ENCODE measurements at places on chromosomes 7 and 10. TPM values are rescaled to one million over a fixed set of nuclear protein-coding genes. Genes with fewer than 3 reads are reported as not detected.
A peak's percentile ranks its signal among the peaks of the same experiment; 100 is the strongest.

- DNase-seq = no peak
- H3K4me3 ChIP-seq = no peak overlapping the region
- no peaks in the 10 kb centered on the region for H3K36me3 ChIP-seq
- no peaks in the 10 kb centered on the region for H3K27me3 ChIP-seq
- H3K27ac ChIP-seq = no peak overlapping the region
Observed at GRCh38 chr10:22159180-22159579, 58.6 kb downstream of the EBLN1 start.

DNA sequence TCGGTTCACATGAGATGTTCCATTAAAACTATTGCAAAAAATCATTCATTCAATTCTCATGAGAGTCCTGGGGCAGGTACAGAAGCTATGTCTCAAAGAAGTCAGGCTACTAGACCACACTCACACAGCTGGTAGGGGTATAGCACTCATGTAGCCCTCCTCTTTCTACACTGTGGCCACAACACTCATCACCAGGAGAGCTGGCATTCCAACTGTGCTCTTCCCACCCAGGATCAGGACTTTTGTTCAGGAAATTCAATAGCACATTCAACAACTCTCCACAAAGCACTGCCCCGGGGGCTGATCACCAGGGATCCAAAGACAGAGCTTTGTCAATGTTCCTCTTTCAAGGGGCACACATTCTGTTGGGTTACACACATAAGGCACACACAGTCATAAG, 31.0 kb upstream of the C10orf90 start:
- no peaks in the 10 kb centered on the region for H3K36me3 ChIP-seq
- H3K27me3 ChIP-seq = peaks cover 20% of the 10 kb centered on the region
- no peak overlapping the region for H3K4me3 ChIP-seq
- no peak overlapping the region for H3K27ac ChIP-seq

DNA sequence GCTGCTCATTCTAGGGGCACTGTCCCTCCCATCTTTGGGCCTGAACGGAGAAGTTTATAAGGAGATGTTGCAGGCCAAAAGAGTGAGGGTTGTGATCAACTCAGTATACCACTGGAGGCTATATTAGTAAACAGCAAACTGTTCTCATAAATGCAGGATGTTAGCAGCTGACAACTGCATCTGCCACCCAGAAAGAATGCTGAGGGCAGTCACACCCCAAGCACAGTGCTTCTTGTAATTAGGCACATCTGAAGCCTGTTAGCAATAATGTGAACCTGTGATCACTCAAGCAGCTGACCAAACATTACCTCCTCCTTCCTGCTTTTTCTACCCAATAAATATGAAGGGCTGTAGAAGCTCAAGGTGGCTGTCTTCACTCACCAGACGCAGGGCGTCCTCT, 38.4 kb upstream of the ZNF138 start:
- no peak for DNase-seq
- H3K36me3 ChIP-seq = peaks cover 3% of the 10 kb centered on the region
- H3K4me3 ChIP-seq = no peak overlapping the region
- no peaks in the 10 kb centered on the region for H3K4me1 ChIP-seq

DNA sequence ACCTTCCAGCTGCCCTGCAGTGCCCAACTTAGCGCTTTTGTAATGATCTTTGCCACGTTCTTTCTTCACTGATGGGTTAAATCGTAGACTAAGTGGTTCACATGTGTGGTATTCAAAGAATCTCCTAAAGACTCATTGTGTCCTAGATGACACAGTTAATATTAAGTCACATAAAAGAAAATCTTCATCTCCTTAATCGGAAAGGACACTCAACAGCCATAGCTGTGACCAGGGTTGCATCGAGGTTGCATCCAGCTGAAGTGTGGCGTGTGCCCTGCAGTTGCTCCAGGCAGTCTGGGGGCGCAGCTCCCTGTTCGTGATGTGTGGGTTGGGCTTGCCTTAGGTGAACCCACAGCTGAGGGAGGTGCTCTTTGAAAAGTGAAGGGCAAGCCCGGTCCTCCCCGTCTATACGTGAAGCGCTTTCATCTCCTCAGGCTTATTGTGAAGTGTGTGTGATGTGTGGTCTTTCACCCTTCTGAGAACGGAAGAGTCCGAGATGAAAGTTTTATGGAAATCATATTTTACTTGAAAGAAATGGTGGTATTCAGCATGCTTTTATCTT, 122.7 kb downstream of the TRRAP start:
- H3K36me3 ChIP-seq = peaks cover 11% of the 10 kb centered on the region
- no peak overlapping the region for H3K27ac ChIP-seq
- H3K4me1 ChIP-seq = no peaks in the 10 kb centered on the region
- no peaks in the 10 kb centered on the region for H3K27me3 ChIP-seq
- DNase-seq = no peak
- H3K4me3 ChIP-seq = no peak overlapping the region

DNA sequence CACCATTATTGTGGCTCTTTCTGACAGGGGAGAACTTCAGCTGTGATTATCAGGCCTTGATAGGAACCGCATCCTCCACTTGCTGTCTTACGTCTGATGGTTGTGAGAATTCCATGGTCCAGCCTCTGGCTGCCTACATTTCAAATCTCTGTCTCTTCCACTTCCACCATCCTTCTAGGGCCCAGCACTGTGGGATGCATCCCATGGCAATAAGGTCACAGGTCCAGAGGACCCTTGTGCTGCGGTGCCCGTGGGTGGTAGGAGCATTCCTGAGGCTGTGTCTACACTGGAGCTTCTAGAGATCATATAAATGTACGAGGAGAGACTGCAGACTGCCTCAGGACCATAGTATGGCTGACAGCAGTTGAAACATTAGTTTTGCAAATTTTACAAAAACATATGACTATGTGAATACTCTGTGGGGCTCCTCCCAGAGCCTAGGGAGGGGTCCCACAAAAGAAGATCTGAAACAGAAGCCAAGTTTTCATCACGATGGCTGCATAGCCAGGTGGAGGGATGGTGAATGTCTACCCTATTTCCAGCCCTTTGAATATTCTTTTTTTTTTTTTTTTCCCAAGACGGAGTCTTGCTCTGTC, 11.8 kb downstream of the CALML3 start:
- peaks cover 15% of the 10 kb centered on the region for H3K4me1 ChIP-seq
- no peak overlapping the region for H3K27ac ChIP-seq
- no peak for DNase-seq
- peaks cover 4% of the 10 kb centered on the region for H3K27me3 ChIP-seq
- H3K36me3 ChIP-seq = no peaks in the 10 kb centered on the region

- no peak overlapping the region for H3K4me3 ChIP-seq
- H3K4me1 ChIP-seq = no peaks in the 10 kb centered on the region
- DNase-seq = no peak
- H3K27ac ChIP-seq = no peak overlapping the region
- no peaks in the 10 kb centered on the region for H3K27me3 ChIP-seq
Observed at GRCh38 chr7:15332956-15333355, 228.9 kb downstream of the AGMO start.

- no peak overlapping the region for H3K27ac ChIP-seq
- peaks cover 13% of the 10 kb centered on the region for H3K4me1 ChIP-seq
- peaks cover 10% of the 10 kb centered on the region for H3K27me3 ChIP-seq
- DNase-seq = no peak
Observed at GRCh38 chr10:90347239-90347638, 510.6 kb downstream of the HTR7 start.

DNA sequence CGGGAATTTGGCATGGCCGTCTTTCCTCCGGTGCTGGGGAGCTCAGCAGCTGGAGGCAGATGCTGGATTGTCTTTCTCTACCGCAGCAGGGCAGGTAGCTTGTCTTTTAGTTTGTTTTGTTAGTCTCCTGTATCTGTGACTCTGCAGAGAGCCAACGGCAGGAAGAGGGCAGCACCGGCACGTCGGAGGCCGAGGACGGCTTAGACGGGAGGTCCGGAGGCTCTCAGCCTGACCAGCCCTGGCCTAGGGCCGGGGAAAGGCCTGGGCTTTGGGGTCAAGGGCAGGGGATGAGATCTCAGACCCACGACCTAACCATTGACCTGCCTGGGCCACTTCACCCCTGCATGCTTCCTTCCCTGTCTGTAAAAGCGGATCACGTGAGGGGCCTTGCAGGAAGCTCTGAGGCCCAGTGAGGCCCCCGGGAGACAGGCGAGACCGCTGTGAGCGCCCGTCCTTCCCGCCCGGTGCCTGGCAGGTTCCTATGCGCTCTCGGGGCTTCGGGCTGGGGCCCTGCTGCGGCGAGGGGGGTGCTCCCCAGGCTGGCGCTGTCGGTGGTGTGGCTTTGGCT, 72.7 kb downstream of the LHPP start:
- H3K36me3 ChIP-seq = no peaks in the 10 kb centered on the region
- no peak overlapping the region for H3K27ac ChIP-seq
- H3K27me3 ChIP-seq = peaks cover 13% of the 10 kb centered on the region
- no peaks in the 10 kb centered on the region for H3K4me1 ChIP-seq

DNA sequence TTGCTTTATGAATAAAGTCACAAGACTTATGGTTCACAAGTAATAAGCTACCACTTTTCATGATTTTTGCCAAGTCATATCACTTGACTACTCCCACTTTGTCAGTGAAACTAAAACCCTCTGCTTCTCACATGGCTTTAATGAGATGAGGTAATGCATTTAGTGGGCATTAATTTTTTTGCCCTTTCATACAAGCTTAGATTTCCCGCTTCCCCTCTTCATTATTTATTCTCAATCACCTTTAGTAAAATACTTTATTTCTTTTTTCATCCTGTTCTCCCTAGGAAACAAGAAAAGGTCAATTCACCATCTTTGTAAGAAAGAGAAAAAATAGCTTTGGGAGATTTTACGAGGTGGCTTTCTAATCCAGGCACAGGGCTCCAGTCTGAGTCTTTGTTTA, 109.6 kb upstream of the STARD3NL start:
- no peak for DNase-seq
- no peaks in the 10 kb centered on the region for H3K36me3 ChIP-seq
- no peaks in the 10 kb centered on the region for H3K4me1 ChIP-seq
- H3K27me3 ChIP-seq = no peaks in the 10 kb centered on the region
- no peak overlapping the region for H3K27ac ChIP-seq

- peaks cover 36% of the 10 kb centered on the region for H3K36me3 ChIP-seq
- no peaks in the 10 kb centered on the region for H3K27me3 ChIP-seq
- H3K27ac ChIP-seq = no peak overlapping the region
- H3K4me1 ChIP-seq = peaks cover 2% of the 10 kb centered on the region
- no peak overlapping the region for H3K4me3 ChIP-seq
Observed at GRCh38 chr10:125756853-125757487, 18.7 kb downstream of the MMP21 start.

GRCh38 chr7:91264046-91264923, at the start of gene FZD1:
FZD1 (plus strand) TSS chr7:91264433; CDS start chr7:91264881, 448 bp downstream.
- H3K4me3 ChIP-seq = peak within 1 kb of the TSS; percentile 89
- DNase-seq = peak; percentile 96
- peaks cover 38% of the 10 kb centered on the region for H3K27me3 ChIP-seq
- peak within 1 kb of the TSS; percentile 96 for H3K27ac ChIP-seq
- H3K36me3 ChIP-seq = peaks cover 8% of the 10 kb centered on the region

DNA sequence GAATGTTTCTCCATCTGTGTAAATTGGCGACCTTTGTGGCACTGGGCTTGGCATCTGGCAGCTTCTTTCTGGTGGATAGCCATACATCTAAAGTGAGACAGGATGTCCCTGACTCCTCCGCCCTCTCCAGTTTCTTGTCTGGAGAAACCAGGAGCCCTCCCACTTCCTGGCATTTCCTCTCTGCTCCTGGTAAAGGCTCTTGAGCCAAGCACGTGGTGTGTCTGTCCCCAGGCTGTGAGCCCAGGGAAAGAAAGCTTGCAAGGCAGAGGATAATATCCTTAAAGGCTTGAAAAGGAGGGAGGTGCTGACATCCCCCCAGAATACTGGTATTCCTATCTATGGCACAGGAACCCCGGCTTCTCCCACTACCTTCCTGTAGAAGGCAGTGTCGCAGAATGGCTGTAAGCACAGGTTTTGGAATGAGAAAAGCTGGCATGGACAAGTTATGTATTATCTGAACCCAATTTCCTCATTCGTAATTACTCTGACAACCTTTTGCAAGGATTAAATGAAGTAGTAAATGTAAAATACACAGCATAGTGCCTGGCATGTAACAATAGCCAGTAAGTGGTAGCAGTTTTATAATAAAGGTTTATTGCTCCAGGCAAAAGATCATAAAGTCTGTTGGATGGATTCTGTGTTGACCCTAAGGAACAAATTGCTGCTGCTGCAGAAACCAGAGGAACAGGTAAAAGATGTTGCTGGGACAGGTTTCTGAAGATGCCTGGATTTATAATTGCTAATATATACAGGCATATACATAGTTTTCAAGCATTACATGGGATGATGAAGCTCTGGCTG, 11.8 kb upstream of the ACSL5 start:
- peaks cover 15% of the 10 kb centered on the region for H3K27me3 ChIP-seq
- no peak overlapping the region for H3K4me3 ChIP-seq
- no peak overlapping the region for H3K27ac ChIP-seq

GRCh38 chr10:82394122-82394521, 519.1 kb downstream of the NRG3 start:
- H3K4me1 ChIP-seq = peaks cover 25% of the 10 kb centered on the region
- no peaks in the 10 kb centered on the region for H3K27me3 ChIP-seq
- no peak overlapping the region for H3K4me3 ChIP-seq

GRCh38 chr7:47584536-47584895, 2.6 kb upstream of the TNS3 start:
- no peaks in the 10 kb centered on the region for H3K27me3 ChIP-seq
- peaks cover 24% of the 10 kb centered on the region for H3K4me1 ChIP-seq
- no peak overlapping the region for H3K27ac ChIP-seq
- H3K36me3 ChIP-seq = no peaks in the 10 kb centered on the region
- no peak overlapping the region for H3K4me3 ChIP-seq

- no peak overlapping the region for H3K27ac ChIP-seq
- H3K27me3 ChIP-seq = no peaks in the 10 kb centered on the region
- no peak for DNase-seq
- H3K36me3 ChIP-seq = peaks cover 1% of the 10 kb centered on the region
- no peak overlapping the region for H3K4me3 ChIP-seq
- no peaks in the 10 kb centered on the region for H3K4me1 ChIP-seq
Observed at GRCh38 chr7:129115676-129116075, 28.8 kb upstream of the TSPAN33 start.

GRCh38 chr10:6204063-6204340, 1.3 kb downstream of the PFKFB3 start:
- peak; percentile 32 for DNase-seq
- H3K27me3 ChIP-seq = peaks cover 14% of the 10 kb centered on the region
- H3K27ac ChIP-seq = no peak overlapping the region

DNA sequence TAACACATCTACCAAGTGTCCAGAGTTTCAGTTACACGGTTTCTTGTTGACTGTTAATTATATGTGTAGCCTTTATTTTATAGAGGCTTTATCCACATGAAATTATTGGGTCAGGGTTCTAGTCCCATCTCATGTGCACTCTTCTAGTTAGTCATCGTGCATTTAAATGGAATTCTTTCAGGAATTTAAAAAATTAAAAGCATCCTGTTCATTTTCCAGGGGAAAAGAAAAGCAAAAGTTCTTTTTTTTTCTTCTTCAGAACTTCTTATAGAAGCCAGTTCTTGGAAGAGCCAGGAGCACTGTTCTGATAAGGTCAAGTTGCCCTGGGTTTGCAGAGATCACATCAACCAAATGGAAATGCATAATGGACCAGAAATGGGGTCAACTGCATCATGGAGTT, 324.7 kb downstream of the INHBA start:
- no peak overlapping the region for H3K27ac ChIP-seq
- no peak for DNase-seq
- no peaks in the 10 kb centered on the region for H3K36me3 ChIP-seq
- H3K27me3 ChIP-seq = peaks cover 2% of the 10 kb centered on the region
- no peak overlapping the region for H3K4me3 ChIP-seq

Gene LFNG
- 10.6 TPM for total RNA-seq

Gene TMEM184A
- total RNA-seq = 8.6 TPM

Gene ZNF804B
- total RNA-seq = not detected

Gene GFRA1
- 8.7 TPM for total RNA-seq

Gene PDZD7
- 0.29 TPM for total RNA-seq

All from progenitor cell of endocrine pancreas (in vitro differentiated cells).